ENCODE measurements at places on chromosomes 5 and 9. TPM values are rescaled to one million over a fixed set of nuclear protein-coding genes. Genes with fewer than 3 reads are reported as not detected.

IL33 gene
- 8.7 TPM for polyA plus RNA-seq

F2RL2 gene
- polyA plus RNA-seq, result 33.3 TPM

DNA sequence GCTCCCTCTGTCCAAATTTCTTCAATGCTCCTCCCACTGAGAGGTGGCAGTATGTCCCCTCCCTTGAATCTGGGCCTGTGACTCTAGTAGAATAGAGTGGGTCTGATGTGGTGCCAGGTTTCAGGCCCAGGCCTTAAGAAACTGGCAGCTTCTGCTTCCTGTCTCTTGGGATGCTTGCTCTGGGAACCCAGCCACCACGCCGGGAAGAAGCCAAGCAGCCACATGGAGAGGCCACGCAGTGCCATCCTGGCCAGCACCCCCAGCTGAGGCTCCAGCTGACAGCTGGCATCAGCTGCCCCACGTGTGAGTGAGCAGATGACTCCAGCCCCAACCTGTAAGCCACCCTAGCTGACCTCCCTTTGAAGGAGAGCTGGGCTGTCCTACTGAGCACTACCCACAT, 7.3 kb upstream of the TSPAN17 start:
- H3K36me3 ChIP-seq, result no peaks in the 10 kb centered on the region
- no peak overlapping the region for H3K4me3 ChIP-seq
- peaks cover 15% of the 10 kb centered on the region for H3K27me3 ChIP-seq
- no peak for DNase-seq
- no peak overlapping the region for H3K27ac ChIP-seq

DNA sequence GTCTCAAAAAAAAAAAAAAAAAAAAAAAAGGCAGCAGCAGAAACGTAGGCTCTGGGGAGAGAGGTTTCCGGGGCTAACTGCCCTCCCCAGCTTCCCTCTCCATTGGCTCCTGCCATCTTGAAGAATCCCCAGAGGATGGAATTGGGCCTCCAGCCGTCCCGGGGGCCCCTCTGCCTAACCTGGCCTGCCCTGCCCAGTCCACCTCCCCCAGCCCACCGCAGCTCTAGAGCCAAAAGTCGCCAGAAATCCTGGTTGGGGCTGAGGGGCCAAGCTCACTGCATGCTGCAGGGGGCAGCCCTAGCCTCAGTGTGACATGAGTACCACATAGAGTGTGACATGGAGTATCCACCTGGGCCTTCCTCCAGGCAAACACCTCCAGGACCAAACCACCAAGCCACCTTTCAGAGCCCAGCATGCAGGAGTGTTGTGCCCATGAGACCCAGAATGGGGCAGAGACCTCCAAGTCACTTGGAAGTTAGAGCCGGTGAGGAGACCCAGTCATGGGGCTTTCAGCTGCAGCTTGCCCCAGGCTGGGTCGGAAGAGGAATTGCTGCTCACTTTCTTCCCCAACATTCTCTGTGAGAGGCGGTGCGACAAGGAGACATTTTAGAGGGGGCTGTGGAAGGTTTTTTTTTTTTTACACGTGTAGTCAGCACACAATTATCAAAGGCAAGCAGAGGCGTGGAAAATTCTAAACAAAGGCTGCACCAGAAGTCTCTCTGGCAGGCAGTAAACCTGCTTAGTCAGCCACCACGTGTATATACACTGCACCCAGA, 17.6 kb downstream of the CD74 start:
- no peak for DNase-seq
- H3K36me3 ChIP-seq, result peaks cover 48% of the 10 kb centered on the region
- H3K4me3 ChIP-seq, result no peak overlapping the region
- no peaks in the 10 kb centered on the region for H3K27me3 ChIP-seq
- no peak overlapping the region for H3K27ac ChIP-seq

DNA sequence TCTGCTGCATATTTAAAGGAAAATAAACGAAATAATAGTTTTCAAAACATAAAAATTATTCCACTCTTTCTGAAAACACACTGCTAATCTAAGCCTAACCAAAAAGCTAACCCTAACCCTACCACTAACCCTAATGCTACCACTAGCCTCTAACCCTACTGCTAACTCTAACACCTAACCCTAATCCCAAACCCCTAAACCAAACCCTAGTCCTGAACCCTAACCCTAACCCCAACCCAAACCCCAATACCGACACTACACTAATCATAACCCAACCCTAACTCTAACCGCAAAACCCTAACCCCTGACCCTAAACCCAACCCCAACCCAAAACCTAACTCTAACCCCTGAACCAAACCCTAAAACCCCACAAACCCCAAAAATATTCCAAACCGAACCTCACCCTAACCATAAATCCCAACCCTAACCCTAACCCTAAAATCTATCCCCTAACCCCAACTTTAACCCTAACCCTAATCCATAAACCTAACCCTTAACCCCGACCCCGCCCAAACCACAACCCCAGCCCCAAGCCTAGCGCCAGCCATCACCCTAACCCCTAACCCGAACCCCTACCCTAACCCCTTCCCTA, 41.9 kb upstream of the PLEKHG4B start:
- H3K27ac ChIP-seq, result no peak overlapping the region
- H3K27me3 ChIP-seq, result peaks cover 2% of the 10 kb centered on the region
- H3K4me1 ChIP-seq, result no peaks in the 10 kb centered on the region
- H3K4me3 ChIP-seq, result no peak overlapping the region
- no peak for DNase-seq
